ENCODE measurements at places on chromosomes 16 and 17.

DNA sequence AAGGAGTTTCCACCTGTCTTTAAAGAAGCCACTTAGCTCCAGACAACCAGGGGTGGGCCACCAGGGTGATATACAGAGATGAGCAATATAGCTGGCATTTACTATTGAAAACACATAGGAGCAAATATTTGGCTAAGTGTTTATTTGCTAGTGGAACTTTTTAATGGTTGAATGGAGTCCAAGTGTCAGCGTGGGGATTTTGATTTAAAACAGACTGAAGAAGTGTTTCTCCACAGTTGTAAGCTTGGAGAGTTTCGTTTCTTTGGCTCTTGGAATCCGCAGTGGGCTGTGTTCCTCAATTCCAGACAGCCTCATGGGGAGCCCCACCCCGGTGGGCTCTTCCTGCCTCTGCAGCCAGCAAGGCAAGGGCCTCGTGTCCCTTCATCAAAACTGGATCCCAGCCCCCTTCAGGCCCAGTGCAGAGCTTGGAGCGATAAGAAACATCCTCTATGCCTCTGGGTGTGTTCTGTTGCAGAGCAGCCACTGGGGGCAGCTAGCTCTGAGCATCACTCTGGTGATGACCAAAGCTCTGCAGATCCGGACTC is 36.1 kb downstream of the NOG start:
- DNase-seq, result peak; percentile 25

DNA sequence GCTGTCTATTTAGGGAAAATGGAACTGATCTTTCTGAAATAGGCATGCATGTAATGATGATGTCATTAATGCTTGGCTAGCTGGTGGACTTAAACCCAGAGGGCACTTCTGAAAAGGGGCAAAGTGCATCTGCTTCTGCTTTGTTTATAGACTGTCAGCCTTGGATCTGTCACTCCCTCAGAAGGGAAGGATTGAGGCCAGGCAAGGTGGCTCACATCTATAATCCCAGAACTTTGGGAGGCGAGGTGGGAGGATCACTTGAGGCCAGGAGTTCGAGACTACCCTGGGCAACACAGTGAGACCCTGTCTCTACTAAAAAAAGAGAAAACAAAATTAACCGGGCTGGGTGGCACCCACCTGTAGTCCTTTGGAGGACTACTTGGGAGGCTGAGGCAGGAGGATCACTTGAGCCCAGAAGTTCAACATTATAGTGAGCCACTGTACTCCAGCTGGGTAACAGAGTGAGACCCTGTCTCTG is 185.5 kb downstream of the WWOX start:
- DNase-seq, result no peak

- no peak for DNase-seq
Measured at GRCh38 chr17:79219208-79219935, 144.7 kb downstream of the ENGASE start.

DNA sequence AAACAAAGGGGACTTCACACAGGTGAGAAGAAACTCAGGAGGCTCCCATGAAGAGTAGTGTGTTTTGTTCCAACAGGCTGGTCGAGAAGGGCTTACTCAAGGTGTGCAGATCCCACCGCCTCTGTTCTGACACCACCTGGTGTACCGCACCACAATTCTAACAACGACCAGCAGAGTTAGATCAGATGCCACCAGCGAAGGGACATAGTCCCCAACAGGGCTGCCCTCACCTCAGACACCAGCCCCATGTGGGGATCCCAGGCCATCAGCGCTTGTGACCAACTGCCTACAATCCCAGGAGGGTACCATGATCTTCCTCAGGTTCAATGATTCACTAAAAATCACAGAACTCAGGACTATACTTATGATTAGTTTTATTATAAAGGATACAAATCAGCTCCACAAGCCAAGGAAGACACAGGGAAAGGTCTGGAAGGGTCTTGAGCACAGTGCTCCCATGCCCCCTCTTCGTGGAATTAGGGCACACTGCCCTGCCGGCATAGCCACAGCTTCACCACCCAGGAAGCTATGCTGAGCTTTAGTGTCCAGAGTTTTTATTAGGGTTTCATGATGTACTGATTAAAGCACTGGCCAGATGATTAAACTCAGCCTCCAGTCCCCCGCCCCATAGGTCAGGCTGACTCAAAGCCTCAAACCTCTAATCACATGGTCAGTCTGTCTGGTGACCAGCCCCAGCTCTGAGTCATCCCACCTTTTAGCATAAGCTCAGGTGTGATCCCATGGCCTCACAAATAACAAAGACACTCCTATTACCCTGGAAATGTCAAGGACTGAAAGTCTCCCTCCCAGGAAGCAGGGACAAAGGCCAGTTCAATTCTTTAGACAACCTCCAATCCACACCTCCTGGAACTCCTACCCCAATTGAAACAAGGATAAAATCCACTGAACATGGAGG is 26.0 kb downstream of the TRIM25 start:
- no peak for DNase-seq

GRCh38 chr17:56600256-56600655 is 6.8 kb downstream of the NOG start:
- no peak for DNase-seq

GRCh38 chr16:11915114-11915643 is 577 bp downstream of the GSPT1 start:
- peak; percentile 39 for DNase-seq

DNA sequence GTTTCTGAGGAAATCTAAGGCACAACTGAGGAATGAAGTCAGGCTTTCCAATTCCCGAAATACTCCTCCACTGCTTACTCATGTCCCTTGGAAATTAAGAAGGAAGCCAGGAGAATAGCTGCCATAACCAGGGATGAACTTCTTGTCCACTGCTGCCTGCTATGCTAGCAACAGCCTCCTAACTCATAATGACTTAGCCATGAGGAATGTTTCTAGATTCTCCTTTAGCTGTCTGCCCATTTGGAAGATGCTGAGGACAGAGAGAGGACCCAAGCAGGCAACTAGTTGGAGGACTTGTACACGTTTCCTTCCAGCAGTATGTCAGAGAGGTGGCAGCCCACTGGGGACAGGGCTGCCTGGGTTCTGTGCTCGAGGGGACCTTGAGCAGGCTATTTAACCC is 939 bp upstream of the CCL2 start:
- no peak for DNase-seq

All from activated CD4-positive, alpha-beta T cell treated with anti-CD3 and anti-CD28 coated beads for 48 hours (primary cell).